ENCODE measurements at places on chromosomes 2 and 18.

DNA sequence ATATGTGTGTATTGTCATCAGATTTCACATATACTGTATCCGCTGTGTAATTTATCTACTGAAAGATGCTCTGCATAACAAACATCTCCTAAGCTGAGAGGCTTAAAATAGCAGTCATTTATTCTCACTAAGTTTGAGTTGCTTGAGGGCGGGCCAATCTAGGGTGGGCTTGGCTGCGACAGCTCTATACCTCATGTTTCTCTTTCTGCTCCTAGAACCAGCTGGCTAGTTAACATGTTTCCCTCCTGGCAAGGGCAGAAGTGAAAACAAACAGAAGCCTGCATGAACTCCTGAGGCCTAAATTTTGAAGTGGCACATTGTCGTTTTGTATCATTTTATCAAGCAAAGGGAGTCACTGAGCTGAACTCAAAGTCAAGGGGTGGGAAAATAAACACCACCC lies 585.0 kb upstream of the VRK2 start:
- no peak for DNase-seq

DNA sequence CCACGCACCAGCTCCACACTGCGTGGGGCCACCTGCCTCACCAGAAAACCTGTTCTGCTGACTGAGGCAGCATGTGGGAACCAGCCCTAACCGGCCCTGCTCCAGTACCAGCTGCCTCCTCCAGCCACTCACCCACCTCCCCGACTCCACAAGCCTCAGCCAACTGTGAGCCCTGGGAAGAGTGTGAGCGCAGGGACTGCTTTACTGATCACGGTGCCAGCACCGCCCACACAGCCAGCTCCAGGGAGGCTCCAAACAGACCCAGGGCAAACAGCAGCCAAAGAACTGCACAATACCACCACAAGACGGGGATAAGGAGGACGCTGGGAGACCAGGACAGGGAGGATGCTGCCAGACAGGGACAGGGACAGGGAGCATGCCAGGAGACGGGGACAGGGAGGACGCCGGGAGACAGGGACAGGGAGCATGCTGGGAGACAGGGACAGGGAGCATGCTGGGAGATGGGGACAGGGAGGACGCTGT lies 28.4 kb downstream of the EIPR1 start:
- DNase-seq, result peak; percentile 4

DNA sequence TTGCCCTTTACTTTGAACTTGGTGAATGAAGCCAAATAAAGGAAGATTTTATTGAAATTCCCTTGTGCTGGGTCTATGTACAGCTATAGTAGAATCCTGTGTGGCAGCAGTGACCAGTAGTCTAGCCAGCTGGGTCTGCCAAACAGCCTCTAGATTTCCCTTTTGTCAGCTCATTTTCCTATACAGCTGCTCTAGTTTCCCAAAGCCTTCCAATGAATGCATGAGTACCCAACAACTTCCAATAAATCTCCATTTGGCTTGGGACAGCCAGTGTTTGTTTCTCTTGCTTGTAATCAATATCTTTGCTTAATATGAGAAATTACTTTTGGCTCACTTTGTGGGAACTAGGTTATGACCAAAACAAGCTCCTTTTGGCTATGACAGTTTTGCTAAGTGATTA lies 43.6 kb downstream of the SCN9A start:
- no peak for DNase-seq

- peak; percentile 47 for DNase-seq
Observed at GRCh38 chr2:100976645-100977391, 25.3 kb upstream of the RPL31 start.

DNA sequence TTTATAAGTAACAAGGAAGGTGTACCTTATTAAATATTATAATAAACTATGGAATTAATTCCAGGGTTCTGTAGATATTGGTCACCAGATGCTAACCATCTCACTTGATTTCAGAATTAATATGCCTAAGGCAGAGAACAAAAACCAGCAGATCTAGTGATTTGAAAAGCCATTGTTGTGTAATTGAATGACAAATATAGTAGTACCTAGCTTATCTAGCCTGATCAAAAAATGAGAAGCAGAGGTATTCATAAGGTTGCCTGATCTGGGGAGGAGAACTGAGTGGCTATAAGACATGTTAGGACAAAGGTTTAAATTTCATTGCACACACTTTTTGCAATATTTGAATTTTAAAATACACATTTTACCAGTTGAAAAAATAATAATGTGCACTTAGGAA lies 132.0 kb upstream of the UBE2E3 start:
- no peak for DNase-seq

Data from skeletal muscle cell (primary cell).